ENCODE measurements at places on chromosomes 5 and 9. TPM values are rescaled to one million over a fixed set of nuclear protein-coding genes. Genes with fewer than 3 reads are reported as not detected.
A peak's percentile ranks its signal among the peaks of the same experiment; 100 is the strongest.

Gene GABRP
- total RNA-seq: not detected

GRCh38 chr5:138425079-138425478, 13.8 kb upstream of the REEP2 start:
- H3K27ac ChIP-seq: no peak overlapping the region
- no peak overlapping the region for H3K4me3 ChIP-seq
- DNase-seq: no peak
- no peaks in the 10 kb centered on the region for H3K4me1 ChIP-seq
- H3K27me3 ChIP-seq: no peaks in the 10 kb centered on the region

- no peaks in the 10 kb centered on the region for H3K36me3 ChIP-seq
- H3K4me3 ChIP-seq: no peak overlapping the region
- peaks cover 23% of the 10 kb centered on the region for H3K27me3 ChIP-seq
- H3K27ac ChIP-seq: no peak overlapping the region
Observed at GRCh38 chr5:73751254-73751914, 125.4 kb downstream of the ARHGEF28 start.

Gene C9orf43
- total RNA-seq: 0.54 TPM

- no peak overlapping the region for H3K27ac ChIP-seq
- H3K36me3 ChIP-seq: no peaks in the 10 kb centered on the region
- H3K4me1 ChIP-seq: peaks cover 11% of the 10 kb centered on the region
- H3K27me3 ChIP-seq: peaks cover 38% of the 10 kb centered on the region
- H3K4me3 ChIP-seq: no peak overlapping the region
- no peak for DNase-seq
Observed at GRCh38 chr9:22244139-22245011, 202.2 kb upstream of the DMRTA1 start.

Gene PCDHGB1
- total RNA-seq: not detected

Gene MOB3B
- 0.71 TPM for total RNA-seq

Gene ACER2
- total RNA-seq: 3.6 TPM

DNA sequence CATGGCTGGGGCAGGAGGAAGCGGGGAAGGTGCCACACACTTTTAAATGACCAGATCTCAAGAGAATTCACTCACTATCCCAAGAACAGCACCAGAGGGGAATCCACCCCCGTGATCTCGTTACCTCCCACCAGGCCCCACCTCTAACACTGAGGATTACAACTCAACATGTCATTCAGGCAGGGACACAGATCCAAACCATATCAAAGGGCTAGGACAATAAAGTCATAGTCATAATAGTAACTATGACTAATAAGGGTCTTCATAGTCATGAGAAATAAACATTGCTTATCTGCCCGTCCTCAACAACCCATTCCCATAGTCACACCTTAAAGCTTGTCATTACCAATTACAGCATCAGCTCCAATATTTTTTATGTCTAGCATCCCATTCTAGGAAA, 65.3 kb upstream of the SMC2 start:
- peaks cover 16% of the 10 kb centered on the region for H3K4me1 ChIP-seq
- H3K27me3 ChIP-seq: no peaks in the 10 kb centered on the region

Gene IFNA21
- total RNA-seq: not detected

DNA sequence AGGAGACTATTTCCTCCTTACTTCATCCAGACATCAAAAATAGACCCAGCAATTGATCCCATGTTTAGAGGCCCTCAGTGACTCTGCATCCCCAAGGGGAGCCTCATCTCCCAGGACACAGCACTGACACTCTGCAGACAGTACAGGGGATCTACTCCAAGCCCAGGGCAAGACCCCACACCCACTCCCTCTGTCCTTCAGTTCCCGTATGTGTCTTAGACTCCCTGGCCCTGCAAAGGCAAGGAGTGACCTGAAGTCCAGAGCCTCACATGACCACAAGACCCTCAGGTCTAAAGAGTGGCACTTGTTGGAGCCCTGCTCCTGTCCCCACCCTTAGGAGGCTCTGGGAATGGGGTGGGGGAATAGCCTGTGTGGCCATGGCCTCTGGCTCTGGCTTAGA, 21.7 kb downstream of the IGIP start:
- peaks cover 16% of the 10 kb centered on the region for H3K4me1 ChIP-seq
- DNase-seq: no peak
- H3K27me3 ChIP-seq: peaks cover 30% of the 10 kb centered on the region
- no peaks in the 10 kb centered on the region for H3K36me3 ChIP-seq

Gene PCDHGB2
- 0.10 TPM for total RNA-seq

- no peak overlapping the region for H3K4me3 ChIP-seq
- peak; percentile 87 for DNase-seq
- H3K36me3 ChIP-seq: no peaks in the 10 kb centered on the region
- peaks cover 4% of the 10 kb centered on the region for H3K27me3 ChIP-seq
Observed at GRCh38 chr5:140351609-140352334, 5.4 kb upstream of the HBEGF start.

Gene LCN1
- total RNA-seq: not detected

DNA sequence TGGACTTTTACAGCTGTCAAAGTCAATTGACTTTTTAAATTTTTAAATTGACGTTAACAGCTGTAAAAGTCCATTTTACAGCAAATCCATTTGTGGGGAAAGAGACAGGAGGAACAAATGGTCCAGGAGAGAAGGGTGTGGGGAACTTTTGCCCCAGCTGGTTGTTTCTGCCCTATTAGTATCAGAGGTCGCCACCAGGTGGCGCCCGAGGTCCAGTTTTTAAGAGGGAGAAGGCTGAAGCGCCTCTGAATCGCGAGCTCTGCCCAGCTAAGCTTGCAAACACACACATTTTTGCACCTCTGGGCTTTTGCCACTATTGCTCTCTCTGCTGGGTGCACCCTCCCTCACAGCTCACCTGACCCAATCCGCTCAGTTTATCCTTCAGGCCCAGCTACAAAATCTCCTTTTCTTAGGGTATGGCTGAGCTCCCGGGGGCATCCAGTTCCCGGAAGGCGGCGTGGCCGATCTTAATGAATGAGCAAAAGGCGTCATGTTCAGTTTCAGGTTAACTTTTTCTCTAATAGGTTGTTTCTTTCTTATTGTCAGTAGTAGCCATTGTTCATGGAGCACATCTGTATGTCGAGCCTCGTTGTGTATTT, 6.3 kb upstream of the TTLL11 start:
- peak; percentile 85 for DNase-seq
- peaks cover 19% of the 10 kb centered on the region for H3K27me3 ChIP-seq
- H3K36me3 ChIP-seq: no peaks in the 10 kb centered on the region
- no peak overlapping the region for H3K27ac ChIP-seq

- H3K4me1 ChIP-seq: peaks cover 23% of the 10 kb centered on the region
- H3K4me3 ChIP-seq: no peak overlapping the region
- no peak overlapping the region for H3K27ac ChIP-seq
- no peaks in the 10 kb centered on the region for H3K36me3 ChIP-seq
- peaks cover 41% of the 10 kb centered on the region for H3K27me3 ChIP-seq
Observed at GRCh38 chr5:59588922-59589321, 304.6 kb downstream of the PDE4D start.

GRCh38 chr9:123069010-123069481, 35.6 kb downstream of the GPR21 start:
- no peak for DNase-seq
- H3K4me3 ChIP-seq: no peak overlapping the region

DNA sequence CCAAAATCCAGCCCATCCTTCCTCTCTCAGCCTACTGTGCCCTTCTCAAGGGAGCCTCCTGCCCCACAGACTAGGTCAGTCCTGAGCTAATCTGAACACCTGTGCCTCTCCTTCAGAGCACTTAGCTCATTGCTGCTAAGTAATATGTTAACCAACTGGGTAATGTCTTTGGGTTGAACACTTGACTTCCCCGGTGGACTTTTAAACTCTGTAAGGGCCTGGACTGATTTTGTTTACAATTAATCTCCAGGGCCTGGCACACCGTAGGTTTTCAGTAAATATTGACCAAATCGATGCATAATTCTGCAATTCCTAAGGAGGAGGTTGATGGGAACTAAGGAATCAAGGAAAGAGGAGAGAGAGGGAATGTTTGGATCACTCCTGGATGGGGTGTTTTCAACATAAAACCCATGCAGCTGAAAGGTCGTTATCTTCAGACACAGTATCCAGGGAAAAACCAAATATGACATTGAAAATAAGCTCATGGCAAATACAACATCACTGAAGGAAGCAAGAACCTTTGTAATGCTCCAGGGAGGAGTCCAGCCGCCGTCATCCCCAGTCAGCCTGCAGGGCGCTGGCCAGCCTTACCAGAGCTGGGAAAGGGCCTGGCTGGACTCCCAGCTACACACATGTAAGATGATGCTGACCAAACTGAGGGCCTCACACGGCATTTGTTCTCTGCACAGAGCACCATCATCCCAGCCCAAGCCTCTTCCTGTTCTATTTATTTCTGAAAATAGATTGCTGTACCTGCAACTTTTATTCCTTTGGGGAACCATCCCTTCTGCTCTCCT, 166.3 kb downstream of the C5orf15 start:
- H3K4me3 ChIP-seq: no peak overlapping the region
- peaks cover 12% of the 10 kb centered on the region for H3K27me3 ChIP-seq
- no peak overlapping the region for H3K27ac ChIP-seq
- H3K36me3 ChIP-seq: no peaks in the 10 kb centered on the region
- no peak for DNase-seq
- H3K4me1 ChIP-seq: no peaks in the 10 kb centered on the region

Gene ZCCHC10
- total RNA-seq: 31.9 TPM

Gene IL9
- total RNA-seq: not detected

- H3K27ac ChIP-seq: no peak overlapping the region
- H3K27me3 ChIP-seq: peaks cover 24% of the 10 kb centered on the region
- H3K4me1 ChIP-seq: no peaks in the 10 kb centered on the region
- DNase-seq: no peak
- no peaks in the 10 kb centered on the region for H3K36me3 ChIP-seq
- no peak overlapping the region for H3K4me3 ChIP-seq
Observed at GRCh38 chr9:122229485-122229837, 704 bp upstream of the LHX6 start.

DNA sequence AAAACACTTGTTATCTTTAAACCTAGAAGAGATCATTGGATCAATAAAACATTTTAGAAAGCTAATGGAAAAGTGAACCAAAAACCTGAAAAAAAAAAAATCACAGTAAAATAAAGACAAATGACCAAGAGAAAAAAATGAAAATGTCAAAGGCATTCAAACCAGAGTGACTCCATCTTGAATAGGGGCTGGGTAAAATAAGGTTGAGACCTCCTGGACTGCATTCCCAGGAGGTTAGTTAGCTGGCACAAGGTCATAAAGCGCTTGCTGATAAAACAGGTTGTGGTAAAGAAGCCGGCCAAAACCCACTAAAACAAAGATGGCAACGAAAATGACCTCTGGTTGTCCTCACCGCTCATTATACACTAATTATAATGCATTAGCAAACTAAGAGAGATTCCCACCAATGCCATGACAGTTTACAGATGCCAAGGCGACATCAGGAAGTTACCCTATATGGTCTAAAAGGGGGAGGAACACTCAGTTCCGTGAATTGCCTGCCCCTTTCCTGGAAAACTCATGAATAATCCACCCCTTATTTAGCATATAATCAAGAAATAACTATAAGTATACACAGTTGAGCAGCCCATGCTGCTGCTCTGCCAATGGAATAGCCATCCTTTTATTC, 116.7 kb upstream of the NEK6 start:
- no peak overlapping the region for H3K27ac ChIP-seq
- H3K4me3 ChIP-seq: no peak overlapping the region
- H3K36me3 ChIP-seq: no peaks in the 10 kb centered on the region
- no peaks in the 10 kb centered on the region for H3K4me1 ChIP-seq
- H3K27me3 ChIP-seq: peaks cover 5% of the 10 kb centered on the region

GRCh38 chr9:128723352-128723865, 518 bp downstream of the ZDHHC12 start:
- H3K4me1 ChIP-seq: peaks cover 52% of the 10 kb centered on the region
- no peak for DNase-seq
- peak overlapping the region; percentile 94 for H3K4me3 ChIP-seq
- no peaks in the 10 kb centered on the region for H3K27me3 ChIP-seq

GRCh38 chr5:180070756-180071530, 616 bp downstream of the RNF130 start:
- H3K4me3 ChIP-seq: peak overlapping the region; percentile 71
- no peaks in the 10 kb centered on the region for H3K36me3 ChIP-seq
- H3K27me3 ChIP-seq: peaks cover 29% of the 10 kb centered on the region
- peak overlapping the region; percentile 54 for H3K27ac ChIP-seq

GRCh38 chr5:128682669-128683068, 144.6 kb upstream of the FBN2 start:
- peaks cover 2% of the 10 kb centered on the region for H3K27me3 ChIP-seq
- H3K4me1 ChIP-seq: no peaks in the 10 kb centered on the region
- H3K27ac ChIP-seq: no peak overlapping the region
- no peak for DNase-seq
- H3K36me3 ChIP-seq: no peaks in the 10 kb centered on the region

DNA sequence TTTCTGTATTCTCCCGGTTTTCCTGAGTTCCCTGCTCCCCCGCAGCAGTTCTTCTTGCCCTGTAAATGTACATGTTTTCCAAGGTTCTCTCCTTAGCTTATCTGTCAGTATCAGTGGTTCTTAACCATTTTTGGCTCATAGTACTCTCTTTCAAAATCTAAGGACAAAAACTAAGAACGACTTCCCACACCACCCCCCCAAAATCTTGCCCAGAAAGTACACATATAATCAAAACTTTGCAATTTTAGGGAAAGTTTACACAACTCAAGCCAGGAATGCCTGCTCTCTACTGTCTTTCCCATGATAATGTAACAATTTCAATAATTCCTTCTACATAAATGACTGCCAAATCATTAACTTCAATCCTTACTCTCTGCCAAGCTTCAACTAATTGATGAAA, 4.5 kb downstream of the DCAF12 start:
- H3K36me3 ChIP-seq: peaks cover 40% of the 10 kb centered on the region
- no peak overlapping the region for H3K4me3 ChIP-seq
- H3K27me3 ChIP-seq: no peaks in the 10 kb centered on the region
